Thymus (tissue), 14 donors: ENCODE measurements at places on chromosomes 1 and 21. TPM values are rescaled to one million over a fixed set of nuclear protein-coding genes. Genes with fewer than 3 reads are reported as not detected.

S100A9 gene
- total RNA-seq, result 281 TPM

FCRL1 gene
- 0.61 TPM for total RNA-seq

NID1 gene
- 4.6 TPM for total RNA-seq

ACTN2 gene
- 0.38 TPM for total RNA-seq

PLPPR4 gene
- total RNA-seq, result 0.42 TPM

CBS gene
- total RNA-seq, result 2.3 TPM

SEMA4A gene
- 6.4 TPM for total RNA-seq

C1orf87 gene
- 0.09 TPM for total RNA-seq

TSSK3 gene
- total RNA-seq, result 0.28 TPM

GJA8 gene
- total RNA-seq, result not detected

ESPN gene
- 1.0 TPM for total RNA-seq

CFAP107 gene
- total RNA-seq, result not detected

SLAMF7 gene
- 6.4 TPM for total RNA-seq

MR1 gene
- total RNA-seq, result 21.1 TPM
